Frontal cortex (tissue), 4 donors: ENCODE measurements at places on chromosomes 7 and 10.

DNA sequence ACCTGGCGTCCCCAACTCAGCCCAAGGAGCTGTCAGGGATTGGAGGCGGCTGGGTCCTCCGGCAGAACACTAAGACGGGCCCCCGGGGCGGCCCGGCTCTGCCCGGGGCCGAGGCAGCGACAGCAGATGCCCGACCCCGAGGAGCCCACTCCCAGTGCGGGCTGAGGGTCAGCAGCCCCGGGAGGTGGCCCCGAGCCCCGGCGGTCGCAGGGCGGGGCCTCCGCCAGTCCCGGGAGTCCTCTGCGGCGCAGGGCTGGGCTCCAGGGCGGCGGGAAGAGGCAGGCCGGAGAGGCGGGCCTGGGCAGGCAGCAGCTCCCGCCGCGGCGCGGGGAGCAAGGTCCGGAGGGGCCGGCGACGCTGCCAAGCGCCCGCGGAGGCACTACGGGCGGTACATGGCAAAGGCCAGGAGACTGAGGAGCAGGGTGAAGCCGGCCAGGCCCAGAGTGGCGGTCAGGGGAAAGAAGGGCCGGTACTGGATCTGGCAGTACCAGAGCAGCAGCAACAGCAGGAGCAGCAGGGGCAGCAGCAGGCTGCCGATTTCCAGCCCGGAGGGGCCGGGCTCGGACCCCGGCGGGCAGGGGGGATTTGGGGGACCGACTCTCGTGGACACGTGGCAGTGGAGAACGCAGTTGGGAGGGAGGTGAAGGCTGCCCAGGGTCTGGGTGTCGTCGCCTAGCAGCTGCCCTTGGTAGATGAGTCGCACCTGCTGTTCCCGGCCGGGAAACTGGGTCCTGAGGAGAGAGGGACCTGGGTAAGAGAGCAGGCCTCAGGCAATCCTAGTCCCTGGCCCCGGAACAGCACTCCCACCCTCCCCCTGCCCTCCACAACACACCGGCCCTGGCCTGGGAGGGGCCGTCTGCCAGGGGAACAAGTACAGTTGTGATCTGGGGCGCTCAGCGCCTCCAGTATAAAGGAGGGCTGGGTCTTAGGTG, 827 bp upstream of the FASTK start:
- DNase-seq, result no peak

- DNase-seq, result no peak
Measured at GRCh38 chr7:52254396-52255010, 780.9 kb upstream of the POM121L12 start.

DNA sequence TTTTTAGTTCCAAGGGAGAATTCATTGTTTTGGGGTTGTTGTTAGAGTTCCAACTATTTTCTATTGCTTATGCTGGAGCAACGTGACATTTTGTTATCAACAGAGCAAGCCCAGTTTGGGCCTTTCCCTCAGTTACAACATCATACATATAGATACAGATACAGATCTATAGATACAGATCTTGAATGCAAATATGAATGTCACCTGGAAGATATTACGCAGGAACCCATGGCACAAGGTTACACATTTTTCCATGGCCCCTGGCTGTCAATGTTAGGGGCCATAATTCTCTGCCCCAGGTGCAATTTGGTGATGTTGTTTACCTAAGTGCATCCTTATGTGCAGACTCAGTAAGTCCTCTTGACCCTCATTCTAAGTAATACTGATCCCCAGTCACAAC, 3.6 kb upstream of the PODXL start:
- no peak for DNase-seq

DNA sequence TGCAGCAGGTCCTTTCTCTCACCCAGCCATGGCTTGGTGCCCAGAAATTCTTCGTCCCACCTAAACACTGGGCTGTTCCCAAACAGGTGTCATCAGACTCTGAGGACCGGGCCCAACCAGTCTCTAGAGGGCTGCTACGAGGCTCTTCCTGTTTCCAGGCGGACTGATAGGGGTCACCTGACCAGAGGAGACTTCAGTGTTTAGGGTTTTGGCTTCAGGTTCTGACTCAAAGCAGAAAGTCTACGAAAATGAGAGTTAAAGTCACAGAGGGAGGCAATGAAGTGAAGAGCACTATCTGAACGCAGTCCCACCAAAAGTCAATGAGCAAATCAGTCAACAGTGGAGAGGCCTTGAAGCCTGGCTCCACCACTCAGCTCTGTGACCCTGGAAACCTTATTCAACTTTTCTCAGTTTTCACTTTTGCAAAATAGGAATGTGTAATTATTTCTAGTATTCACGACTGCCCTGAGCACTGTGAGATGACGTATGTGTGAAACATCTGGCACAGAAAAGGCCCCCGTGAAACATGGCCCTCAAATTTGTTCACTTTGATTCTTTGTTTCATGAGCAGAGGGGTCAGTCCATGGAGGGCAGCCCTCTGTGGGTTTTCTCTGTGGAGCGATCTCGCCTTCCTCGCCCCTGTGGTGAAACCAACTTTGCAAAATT, 189.9 kb upstream of the PDE1C start:
- no peak for DNase-seq

GRCh38 chr7:29043576-29043975, 85.4 kb upstream of the TRIL start:
- DNase-seq, result no peak
